ENCODE measurements at places on chromosomes 5 and 9. TPM values are rescaled to one million over a fixed set of nuclear protein-coding genes. Genes with fewer than 3 reads are reported as not detected.

- H3K4me1 ChIP-seq, result peaks cover 24% of the 10 kb centered on the region
- H3K4me3 ChIP-seq, result no peak overlapping the region
- H3K36me3 ChIP-seq, result peaks cover 19% of the 10 kb centered on the region
- DNase-seq, result no peak
- H3K27ac ChIP-seq, result no peak overlapping the region
Measured at GRCh38 chr5:172093965-172094364, 87.5 kb upstream of the FBXW11 start.

DNA sequence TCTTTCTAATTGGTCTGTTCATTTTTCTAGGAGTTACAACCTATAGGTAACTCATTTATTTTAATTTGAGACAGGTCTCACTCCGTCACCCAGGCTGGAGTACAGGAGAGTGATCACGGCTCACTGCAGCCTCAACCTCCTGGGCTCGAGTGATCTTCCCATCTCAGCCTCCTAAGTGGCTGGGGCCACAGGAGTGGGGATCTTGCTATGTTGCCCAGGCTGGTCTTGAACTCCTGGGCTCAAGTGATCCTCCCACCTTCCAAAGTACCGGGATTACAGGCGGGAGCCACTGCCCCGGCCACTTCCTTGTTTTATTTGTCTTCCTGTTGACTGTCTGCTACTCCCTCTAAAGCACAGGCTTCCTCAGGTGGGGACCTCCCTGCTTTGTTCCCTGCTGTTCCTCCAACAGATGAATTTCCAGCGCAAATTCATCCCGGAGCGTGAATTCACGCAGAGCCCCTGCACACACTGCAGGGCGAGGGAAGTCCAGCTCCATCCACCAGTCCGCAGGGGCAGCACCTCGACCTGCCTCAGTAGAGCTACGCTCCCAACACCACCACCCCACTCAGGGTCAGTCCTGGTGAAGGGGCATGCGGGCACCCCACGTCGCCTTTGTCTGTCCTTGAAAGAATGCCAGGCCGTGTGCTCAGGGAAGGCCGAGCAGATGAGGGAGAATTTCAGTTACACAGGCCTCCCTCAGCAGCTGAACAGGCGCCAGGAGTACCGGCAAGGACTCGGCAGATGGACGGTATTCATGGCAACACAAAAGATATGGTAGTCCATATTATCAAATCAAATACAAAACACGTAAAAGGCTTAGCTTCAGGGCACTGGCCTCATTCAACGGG, 6.3 kb downstream of the QSOX2 start:
- H3K4me3 ChIP-seq, result no peak overlapping the region
- peaks cover 12% of the 10 kb centered on the region for H3K4me1 ChIP-seq
- no peak overlapping the region for H3K27ac ChIP-seq
- no peak for DNase-seq

DNA sequence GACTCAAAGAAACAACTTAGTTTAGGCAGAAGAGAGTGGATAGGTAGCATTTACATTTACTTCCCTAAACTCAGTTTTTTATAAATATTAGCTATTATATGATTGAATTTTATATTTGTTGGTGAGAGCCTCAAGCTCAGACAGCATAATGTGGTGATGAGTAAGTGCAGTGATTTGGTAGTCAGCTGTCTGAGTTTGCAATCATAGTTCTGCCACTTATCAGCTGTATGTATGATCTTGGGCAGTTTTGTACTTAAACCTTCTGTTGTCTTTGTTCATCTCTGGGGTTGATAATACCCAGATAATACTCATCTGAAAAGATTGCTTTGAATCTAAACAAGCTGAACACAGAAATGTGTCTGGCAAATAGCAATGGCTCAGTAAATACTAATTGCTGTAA, 108.8 kb downstream of the ANXA1 start:
- H3K4me3 ChIP-seq, result no peak overlapping the region
- no peak for DNase-seq
- no peaks in the 10 kb centered on the region for H3K4me1 ChIP-seq
- peaks cover 17% of the 10 kb centered on the region for H3K27me3 ChIP-seq
- H3K27ac ChIP-seq, result no peak overlapping the region

Gene CATSPER3
- total RNA-seq, result 0.39 TPM

GRCh38 chr5:16709691-16710433, 93.1 kb upstream of the RETREG1 start:
- H3K27me3 ChIP-seq, result no peaks in the 10 kb centered on the region
- H3K4me1 ChIP-seq, result peaks cover 19% of the 10 kb centered on the region
- DNase-seq, result no peak
- H3K27ac ChIP-seq, result no peak overlapping the region
- H3K4me3 ChIP-seq, result no peak overlapping the region

- no peak overlapping the region for H3K4me3 ChIP-seq
- no peaks in the 10 kb centered on the region for H3K4me1 ChIP-seq
- no peaks in the 10 kb centered on the region for H3K36me3 ChIP-seq
- no peak for DNase-seq
- no peak overlapping the region for H3K27ac ChIP-seq
Measured at GRCh38 chr5:44862808-44863207, 54.1 kb downstream of the MRPS30 start.

GRCh38 chr9:129307227-129307970, 129.3 kb upstream of the IER5L start:
- DNase-seq, result peak; percentile 36
- H3K36me3 ChIP-seq, result peaks cover 3% of the 10 kb centered on the region
- H3K4me1 ChIP-seq, result no peaks in the 10 kb centered on the region
- H3K4me3 ChIP-seq, result no peak overlapping the region
- no peak overlapping the region for H3K27ac ChIP-seq
- H3K27me3 ChIP-seq, result no peaks in the 10 kb centered on the region

GRCh38 chr5:61493973-61494372, 161.9 kb downstream of the ZSWIM6 start:
- no peaks in the 10 kb centered on the region for H3K4me1 ChIP-seq
- H3K27me3 ChIP-seq, result no peaks in the 10 kb centered on the region
- H3K4me3 ChIP-seq, result no peak overlapping the region
- H3K36me3 ChIP-seq, result peaks cover 8% of the 10 kb centered on the region
- DNase-seq, result no peak

DNA sequence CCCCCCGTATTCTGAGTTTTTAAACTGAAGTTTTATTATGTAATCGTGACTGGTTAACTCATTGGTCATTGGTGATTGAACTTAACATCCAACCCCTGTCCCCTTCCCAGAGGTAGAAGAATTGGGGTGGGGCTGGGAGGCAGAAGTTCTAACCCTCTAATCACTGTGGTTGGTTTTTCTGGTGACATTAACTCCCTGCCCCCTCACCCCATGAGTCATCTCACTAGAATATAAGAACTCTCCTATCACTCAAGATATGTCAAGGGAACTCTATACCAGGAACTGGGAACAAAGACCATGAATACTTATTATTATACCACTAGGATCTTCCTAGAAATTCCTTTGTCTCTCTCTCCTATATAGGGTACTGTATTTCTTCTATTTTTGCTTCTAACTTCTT, 52.3 kb upstream of the CAVIN4 start:
- no peaks in the 10 kb centered on the region for H3K27me3 ChIP-seq
- H3K4me3 ChIP-seq, result no peak overlapping the region
- no peak for DNase-seq
- H3K36me3 ChIP-seq, result peaks cover 7% of the 10 kb centered on the region
- H3K27ac ChIP-seq, result no peak overlapping the region

DNA sequence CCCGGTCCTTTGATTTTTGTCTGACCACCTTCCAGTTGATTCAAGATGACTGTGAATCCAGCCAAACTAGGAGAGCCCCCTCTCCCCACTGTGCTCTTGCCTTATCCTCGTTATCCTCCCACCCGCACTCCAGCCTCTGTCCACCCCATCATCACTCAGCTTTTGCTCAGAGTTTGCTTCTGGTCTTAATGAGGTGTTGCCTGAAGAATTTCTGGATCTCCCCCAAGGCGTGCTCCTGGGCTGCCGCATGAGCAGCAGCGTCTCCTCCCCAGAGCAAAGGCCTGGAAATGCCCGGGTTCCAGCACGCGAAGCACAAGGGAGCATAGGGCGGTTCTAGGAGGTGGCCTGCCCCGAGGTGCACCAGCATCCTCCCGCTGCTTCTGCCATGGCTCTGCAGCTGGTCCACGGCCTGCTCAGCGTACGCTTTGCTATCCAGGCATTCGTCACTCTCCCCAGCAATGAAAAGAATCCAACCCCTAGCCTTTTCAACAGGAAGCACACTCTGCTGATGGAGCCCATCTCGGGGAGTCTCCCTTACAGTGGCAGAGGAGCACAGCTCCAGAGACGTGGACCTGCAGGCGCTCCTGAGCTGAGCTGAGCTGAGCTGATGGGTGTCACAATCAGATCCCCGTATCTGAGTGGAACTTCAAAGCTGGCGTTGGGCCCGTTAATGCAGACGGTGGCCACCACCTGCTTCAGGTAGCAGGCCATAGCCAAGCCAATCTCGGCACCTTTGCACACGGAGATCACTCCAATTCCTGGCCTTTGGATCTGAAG, 50.7 kb downstream of the BAAT start:
- no peaks in the 10 kb centered on the region for H3K36me3 ChIP-seq
- H3K4me1 ChIP-seq, result no peaks in the 10 kb centered on the region
- H3K4me3 ChIP-seq, result no peak overlapping the region
- H3K27me3 ChIP-seq, result peaks cover 35% of the 10 kb centered on the region
- no peak overlapping the region for H3K27ac ChIP-seq

GRCh38 chr9:15512889-15513288, 2.1 kb upstream of the PSIP1 start:
- no peak overlapping the region for H3K27ac ChIP-seq
- no peak overlapping the region for H3K4me3 ChIP-seq
- peaks cover 4% of the 10 kb centered on the region for H3K36me3 ChIP-seq
- no peaks in the 10 kb centered on the region for H3K27me3 ChIP-seq
- H3K4me1 ChIP-seq, result peaks cover 27% of the 10 kb centered on the region

- peaks cover 3% of the 10 kb centered on the region for H3K27me3 ChIP-seq
- DNase-seq, result no peak
- peak overlapping the region; percentile 24 for H3K27ac ChIP-seq
- H3K4me3 ChIP-seq, result no peak overlapping the region
- H3K4me1 ChIP-seq, result peaks cover 9% of the 10 kb centered on the region
- H3K36me3 ChIP-seq, result peaks cover 2% of the 10 kb centered on the region
Measured at GRCh38 chr9:110626101-110626829, 42.3 kb upstream of the MUSK start.

DNA sequence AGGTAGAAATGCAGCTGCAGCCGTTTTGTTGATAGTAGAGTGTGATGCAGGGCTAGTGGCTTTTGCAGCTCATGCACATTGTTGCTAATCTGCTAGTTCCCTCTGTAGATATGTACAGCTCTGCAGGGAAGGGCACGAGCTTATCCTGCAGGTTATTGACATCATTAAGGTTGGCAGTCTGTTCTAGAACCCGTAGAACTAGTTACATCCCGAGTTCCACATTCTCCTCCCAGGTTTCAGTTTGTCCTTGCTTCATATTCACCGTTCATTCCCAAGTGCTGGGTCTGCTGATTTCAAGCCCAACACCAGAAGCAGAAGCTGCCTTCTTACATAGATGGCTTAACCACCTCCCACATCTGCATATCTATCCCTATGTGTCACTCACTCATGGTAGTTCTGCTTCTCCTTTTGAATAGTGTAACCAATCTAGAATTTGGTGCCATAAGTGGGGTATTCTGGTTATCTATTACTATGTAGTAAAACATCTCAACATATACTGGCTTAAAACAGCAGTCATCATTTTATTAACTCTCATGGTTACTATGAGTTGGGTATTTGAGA, 38.1 kb downstream of the CRHBP start:
- no peak overlapping the region for H3K27ac ChIP-seq
- H3K27me3 ChIP-seq, result no peaks in the 10 kb centered on the region
- peaks cover 2% of the 10 kb centered on the region for H3K36me3 ChIP-seq
- no peak overlapping the region for H3K4me3 ChIP-seq

GRCh38 chr5:157186309-157187045, 5.8 kb downstream of the ITK start:
- no peaks in the 10 kb centered on the region for H3K36me3 ChIP-seq
- peaks cover 39% of the 10 kb centered on the region for H3K27me3 ChIP-seq
- no peak overlapping the region for H3K27ac ChIP-seq
- H3K4me1 ChIP-seq, result no peaks in the 10 kb centered on the region
- no peak for DNase-seq
- H3K4me3 ChIP-seq, result no peak overlapping the region

Gene RETREG1
- total RNA-seq, result 3.3 TPM

DNA sequence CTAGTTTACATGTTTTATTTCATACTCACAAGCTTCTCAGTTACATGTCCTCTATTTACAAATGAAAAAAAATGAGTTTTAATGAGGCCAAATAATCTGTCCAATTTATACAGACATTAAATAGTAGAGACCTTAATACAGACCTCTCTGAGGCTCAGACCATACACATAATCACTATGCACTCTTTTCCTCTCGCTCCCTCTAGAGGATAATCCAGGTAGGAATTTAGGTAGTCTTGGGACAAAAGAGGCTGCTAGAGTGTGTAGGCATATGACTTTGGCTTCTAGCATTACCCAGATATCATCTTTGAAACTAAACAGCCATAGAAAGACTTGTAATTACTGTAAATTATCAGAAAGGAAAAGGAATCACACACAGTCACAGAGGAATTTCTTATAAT, 444.7 kb downstream of the HINT1 start:
- DNase-seq, result no peak
- H3K27me3 ChIP-seq, result peaks cover 6% of the 10 kb centered on the region
- H3K36me3 ChIP-seq, result no peaks in the 10 kb centered on the region
- no peaks in the 10 kb centered on the region for H3K4me1 ChIP-seq

GRCh38 chr5:115586525-115587146, 15.6 kb downstream of the TICAM2 start:
- H3K27ac ChIP-seq, result no peak overlapping the region
- no peak for DNase-seq
- H3K4me1 ChIP-seq, result peaks cover 16% of the 10 kb centered on the region
- H3K4me3 ChIP-seq, result no peak overlapping the region
- no peaks in the 10 kb centered on the region for H3K27me3 ChIP-seq

GRCh38 chr5:68370196-68370595, 154.6 kb downstream of the PIK3R1 start:
- no peaks in the 10 kb centered on the region for H3K36me3 ChIP-seq
- no peak overlapping the region for H3K27ac ChIP-seq
- H3K4me3 ChIP-seq, result no peak overlapping the region
- peaks cover 13% of the 10 kb centered on the region for H3K4me1 ChIP-seq

- H3K4me1 ChIP-seq, result peaks cover 73% of the 10 kb centered on the region
- no peaks in the 10 kb centered on the region for H3K36me3 ChIP-seq
- no peak overlapping the region for H3K4me3 ChIP-seq
Measured at GRCh38 chr5:173497685-173498084, 118.8 kb downstream of the BOD1 start.

DNA sequence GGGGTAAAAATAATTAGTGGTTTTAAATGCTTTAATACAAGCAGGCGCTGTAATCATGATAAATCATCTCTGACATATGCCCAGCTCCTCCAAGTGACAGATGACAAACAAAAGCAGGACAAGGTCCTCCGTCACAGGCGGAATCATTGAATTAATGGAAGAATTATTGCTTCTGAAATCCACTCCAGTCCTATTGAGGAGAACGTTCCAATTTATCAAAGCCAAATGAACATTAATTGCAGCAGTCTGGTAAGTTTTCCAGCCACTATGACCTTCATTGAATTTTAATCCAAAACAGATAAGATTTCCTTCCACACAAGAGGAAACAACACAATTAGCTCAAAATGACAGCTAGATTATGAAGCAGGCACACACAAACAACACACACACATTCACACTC, 136.8 kb downstream of the ASTN2 start:
- H3K4me3 ChIP-seq, result no peak overlapping the region
- no peak overlapping the region for H3K27ac ChIP-seq
- H3K27me3 ChIP-seq, result no peaks in the 10 kb centered on the region
- H3K4me1 ChIP-seq, result no peaks in the 10 kb centered on the region
- DNase-seq, result no peak
- H3K36me3 ChIP-seq, result no peaks in the 10 kb centered on the region

Data from chondrocyte (in vitro differentiated cells).